ENCODE measurements at places on chromosomes 4 and X. TPM values are rescaled to one million over a fixed set of nuclear protein-coding genes. Genes with fewer than 3 reads are reported as not detected.

The LGI2 gene
- 4.6 TPM for total RNA-seq

The TMEM255A gene
- 0.70 TPM for total RNA-seq

The NPY1R gene
- 0.49 TPM for total RNA-seq

The PGM2 gene
- 28.7 TPM for total RNA-seq

The HAND2 gene
- not detected for total RNA-seq

The ARHGEF6 gene
- 2.7 TPM for total RNA-seq

The SLC35A2 gene
- 20.0 TPM for total RNA-seq

The IL2RG gene
- not detected for total RNA-seq

The BMX gene
- not detected for total RNA-seq

DNA sequence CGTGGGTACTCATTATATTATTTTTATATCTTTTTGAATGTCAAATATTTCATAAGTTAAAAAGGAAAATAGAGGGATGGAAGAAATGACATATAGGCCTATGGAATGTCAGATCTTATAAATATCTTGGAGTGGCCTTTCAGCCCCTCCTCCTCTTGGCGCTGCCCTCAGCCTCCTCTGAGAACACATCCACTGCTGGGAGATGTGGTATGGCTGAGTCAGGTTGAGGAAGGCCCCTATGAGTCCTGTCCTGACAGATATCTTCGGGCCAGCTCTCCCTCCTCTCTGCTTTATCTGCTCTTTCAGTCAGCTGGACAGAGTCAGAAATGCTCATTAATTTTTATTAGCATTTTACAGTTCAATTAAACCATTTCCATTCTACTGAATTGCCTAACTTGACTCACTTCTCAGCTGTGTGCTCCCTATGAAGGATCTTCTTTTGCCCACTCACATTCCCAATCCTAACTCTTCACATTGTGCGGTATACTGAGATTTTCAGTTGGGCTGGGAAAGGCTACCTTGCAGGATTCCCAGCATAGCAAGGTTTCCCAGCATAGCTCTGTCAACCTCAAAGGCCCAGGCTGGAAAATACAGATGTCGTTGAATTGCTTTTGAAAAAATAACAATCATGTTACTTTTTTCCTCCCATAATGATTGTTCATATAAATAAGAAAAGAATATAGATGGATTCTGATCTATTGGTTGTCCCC lies 128.0 kb downstream of the ARHGEF9 start:
- DNase-seq, result no peak

GRCh38 chrX:104679175-104679574 lies 113.2 kb downstream of the IL1RAPL2 start:
- DNase-seq, result no peak

DNA sequence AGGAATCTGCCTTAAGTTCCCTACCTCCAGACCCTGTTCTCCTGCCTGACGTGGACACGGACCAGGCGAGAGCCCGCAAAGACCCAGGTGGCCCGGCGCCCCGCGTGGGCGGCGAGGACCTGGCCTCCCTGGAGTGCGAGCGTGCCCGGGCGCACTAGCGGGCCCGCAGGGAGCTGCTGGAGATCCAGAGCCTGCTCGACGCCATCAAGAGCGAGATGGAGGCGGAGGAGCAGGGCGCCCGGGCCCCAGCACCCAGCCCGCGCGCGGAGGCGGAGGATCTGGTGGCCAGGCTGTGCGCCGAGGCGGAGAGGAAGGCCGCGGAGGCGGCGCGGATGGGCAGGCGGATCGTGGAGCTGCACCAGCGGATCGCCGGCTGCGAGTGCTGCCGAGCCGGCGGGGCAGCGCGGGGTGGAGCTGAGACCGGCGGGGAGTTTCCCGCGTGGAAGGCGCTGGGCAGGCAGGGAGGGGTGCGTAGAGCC lies 18.2 kb downstream of the MRFAP1 start:
- no peak for DNase-seq

GRCh38 chr4:155321006-155321405 lies 55.8 kb downstream of the MAP9 start:
- DNase-seq, result no peak

DNA sequence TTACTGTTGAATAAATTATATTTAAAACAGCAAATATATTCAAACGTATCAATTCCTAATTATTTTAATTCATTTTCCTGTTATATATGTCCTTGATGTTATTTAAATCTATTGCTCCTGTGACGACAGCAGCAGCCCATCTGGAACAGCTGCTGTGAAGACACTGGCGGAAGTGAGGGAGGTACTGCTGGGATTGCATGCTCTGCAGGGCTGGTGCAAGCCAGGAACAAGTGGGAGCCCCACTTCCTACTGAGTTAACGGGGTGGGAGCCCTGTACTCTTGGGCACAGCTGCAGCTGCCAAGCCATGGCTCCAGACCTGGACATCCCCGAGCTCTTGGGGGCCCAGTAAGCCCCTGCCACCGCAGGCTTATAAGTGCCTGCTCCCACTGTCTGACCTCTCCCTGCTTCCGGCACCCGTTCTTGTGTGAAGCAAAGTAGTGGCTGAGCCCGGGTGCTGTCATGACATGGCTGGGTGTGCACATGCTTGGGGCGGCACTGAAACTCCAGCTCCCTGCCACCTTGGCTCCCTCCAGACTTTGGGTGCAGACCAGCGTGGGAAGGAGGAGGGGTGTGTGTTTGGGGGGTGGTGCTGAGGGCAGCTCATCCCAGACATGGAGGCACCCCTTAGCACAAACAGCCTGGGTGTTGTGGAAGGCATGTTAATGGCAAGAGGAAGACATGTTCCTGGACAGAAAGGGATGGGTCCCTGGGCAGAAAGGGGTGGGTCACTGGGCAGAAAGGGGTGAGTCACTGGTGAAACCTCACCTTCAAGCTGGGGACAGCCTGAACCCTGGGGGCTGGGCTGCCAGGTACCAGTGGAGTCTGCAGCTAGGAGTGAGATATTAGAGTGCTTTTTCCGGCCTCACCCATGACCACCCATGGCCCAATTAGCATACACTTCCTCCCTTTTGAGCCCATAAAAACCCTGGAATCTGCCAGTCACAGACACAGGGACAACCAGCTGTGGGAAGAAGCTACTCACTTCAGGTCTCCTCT lies 1981.3 kb upstream of the IGFBP7 start:
- no peak for DNase-seq

GRCh38 chr4:90357117-90357710 lies 230.0 kb downstream of the CCSER1 start:
- no peak for DNase-seq

GRCh38 chrX:35829501-35829900 lies 31.4 kb downstream of the MAGEB16 start:
- no peak for DNase-seq

GRCh38 chrX:85963736-85964135 lies 83.6 kb downstream of the CHM start:
- no peak for DNase-seq

DNA sequence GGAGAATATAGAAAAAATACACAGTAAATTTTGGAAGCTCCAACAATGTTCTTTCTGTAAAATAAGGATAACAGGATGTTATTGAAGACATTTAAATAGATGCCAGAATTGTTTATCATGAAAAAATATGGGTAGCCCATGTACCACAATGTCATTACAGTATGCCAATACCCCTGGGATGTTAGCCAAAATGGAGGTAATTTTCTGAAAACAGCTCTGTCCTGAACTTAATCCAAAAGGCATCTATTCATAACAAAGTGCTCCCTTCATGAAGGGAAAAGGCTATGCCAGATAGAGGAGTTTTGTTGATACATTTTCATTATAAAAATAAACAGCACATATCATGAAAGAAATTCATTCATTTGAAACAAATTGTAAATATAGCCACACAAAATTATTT lies 1902.6 kb upstream of the AGA start:
- no peak for DNase-seq

GRCh38 chr4:151173871-151174270 lies 74.4 kb downstream of the RPS3A start:
- DNase-seq, result no peak

- no peak for DNase-seq
Observed at GRCh38 chr4:78624048-78624447, 72.5 kb downstream of the ANXA3 start.

DNA sequence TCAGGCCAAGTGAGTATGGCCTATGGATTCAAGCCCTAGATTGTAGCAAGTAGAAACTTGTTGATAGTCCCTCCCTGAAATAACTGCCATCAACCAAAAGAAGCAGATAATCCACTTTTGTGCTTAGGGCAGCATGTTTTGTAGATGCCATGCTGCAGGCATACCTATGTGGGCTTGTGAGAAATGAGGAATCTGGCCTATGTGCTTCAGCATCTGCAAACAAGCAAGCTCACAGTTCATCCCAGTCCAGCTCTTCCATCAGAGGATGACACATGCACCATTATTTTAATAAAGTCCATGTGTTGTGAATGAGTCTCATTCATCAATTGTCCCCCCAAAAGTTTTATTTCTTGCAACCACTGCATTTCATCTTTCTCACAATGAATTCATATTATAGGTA lies 421.9 kb upstream of the DIPK2B start:
- no peak for DNase-seq

DNA sequence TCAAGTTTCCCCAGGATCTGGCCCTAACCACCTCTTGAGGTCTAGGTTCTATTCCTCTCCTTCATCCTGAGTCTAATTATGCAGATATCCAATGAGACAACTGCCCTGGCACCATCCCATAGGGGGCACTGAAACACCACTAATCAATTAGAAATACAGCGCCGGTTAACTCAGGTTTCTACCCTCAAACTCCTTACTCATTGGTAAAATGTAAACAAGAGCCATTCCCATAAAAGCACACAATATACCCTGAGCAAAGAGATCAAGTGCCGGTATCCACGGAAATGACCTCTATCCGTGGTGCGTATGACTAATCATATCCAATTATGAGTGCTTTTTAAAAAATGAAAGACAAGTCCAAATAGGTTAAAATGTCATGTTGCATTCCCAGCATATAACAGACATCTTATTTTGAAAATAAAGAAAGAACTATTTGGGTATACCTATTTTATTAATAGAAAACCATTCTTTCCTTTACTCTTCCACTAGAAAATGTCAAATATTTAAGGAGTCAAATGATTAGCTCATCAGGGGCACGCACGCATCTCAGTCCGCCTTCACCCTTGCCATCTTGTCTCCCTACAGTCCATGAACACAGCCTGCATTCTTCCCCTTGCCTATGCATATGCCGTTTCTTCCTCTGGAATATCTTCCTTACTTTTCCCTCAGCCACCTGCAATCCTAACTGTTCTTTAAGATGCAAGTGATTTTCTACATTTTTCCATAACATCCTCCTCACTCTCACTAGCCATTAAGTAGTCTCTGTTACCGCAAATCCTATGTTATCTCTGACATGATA lies 141.1 kb downstream of the MAML3 start:
- DNase-seq, result no peak

- no peak for DNase-seq
Observed at GRCh38 chrX:72029483-72030411, 102.0 kb downstream of the RTL5 start.

DNA sequence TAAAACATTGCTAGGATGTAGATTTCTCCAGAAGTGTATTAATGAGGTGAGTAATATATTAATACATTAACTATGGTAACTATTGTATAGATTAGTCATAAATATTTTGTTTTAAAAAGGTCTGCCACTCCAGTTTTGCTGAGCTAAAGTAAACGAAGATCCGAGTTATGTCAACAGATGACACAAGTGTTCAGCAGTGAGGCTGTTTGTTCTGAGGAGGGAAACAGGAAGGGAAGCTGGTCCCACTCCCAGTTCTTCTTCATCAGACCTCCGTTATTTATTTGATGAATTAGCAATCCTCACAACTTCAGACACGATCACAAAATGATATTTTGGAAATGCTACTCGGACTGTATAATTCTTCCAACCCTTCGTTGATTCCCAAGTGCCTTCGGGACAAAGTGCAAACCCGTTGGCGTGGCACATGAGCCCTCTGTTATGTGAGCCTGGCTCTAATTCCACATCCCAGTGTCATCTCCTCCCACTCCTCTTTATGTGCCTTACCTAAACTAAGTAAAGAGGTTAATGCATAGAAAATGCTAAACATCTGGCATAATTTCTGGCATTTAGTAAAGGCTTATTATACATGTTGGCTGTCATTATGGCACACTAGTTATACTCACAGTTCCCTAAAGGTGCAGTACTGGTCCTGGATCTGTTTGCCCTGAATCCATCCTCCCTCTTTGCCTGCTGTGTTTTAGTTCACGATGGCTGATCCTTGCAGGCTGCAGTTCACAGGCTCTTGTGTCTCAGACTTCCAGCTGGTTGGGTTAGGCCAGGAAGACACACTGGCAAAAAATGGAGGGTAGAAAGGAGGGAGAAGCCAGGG lies 190.6 kb upstream of the LNX1 start:
- DNase-seq, result no peak

DNA sequence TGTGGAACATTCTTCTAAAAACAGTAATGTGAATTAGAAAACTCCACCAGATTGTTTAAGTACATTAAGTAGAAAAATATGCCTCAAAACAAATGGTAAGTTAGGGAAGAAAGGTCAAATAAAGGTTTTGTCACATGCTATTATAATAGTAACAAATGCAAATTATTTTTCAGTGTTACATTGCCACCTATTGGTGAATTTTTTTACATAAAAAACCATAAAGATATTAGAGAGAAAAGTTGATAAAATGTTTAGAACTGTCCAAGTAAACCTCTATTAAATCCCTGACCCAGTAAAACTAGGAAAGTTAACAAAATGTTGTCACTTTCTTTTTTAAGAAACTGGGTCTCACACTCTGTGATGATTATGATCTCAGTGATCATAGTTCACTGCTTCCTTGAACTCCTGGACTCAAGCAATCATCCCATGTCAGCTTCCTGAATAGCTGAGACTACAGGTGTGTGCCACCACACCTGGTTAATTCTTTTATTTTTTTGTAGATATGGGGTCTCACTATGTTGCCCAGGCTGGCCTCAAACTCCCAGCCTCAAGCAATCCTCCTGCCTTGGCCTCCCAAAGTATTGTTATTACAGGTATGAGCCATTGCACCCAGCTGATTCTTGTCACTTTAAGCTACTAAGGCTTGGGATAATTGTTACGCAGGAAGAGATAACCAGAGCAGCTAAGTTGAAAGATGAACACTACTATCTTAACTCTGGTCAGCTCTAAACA lies 157.6 kb downstream of the ATRX start:
- DNase-seq, result no peak

DNA sequence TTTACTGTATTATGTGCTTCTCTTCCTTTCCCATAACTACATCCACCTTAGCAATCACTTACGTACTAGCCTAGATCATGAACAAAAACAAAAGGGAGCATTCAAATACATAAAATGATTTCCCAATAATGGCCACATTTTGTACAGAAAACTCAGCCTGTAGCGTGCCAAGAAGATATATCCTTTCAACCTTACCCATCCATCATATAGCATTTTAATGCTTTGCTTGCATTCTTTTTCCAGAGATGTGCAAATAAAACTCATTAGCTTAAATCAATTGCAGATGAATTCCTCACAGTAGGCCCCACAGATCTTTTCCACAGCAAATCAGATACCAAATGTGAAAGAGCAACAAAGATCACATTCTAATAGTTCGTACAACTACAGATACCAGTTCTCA lies 20.8 kb downstream of the GRSF1 start:
- DNase-seq, result no peak

GRCh38 chr4:61958591-61958990 lies 758.5 kb downstream of the ADGRL3 start:
- DNase-seq, result no peak

- no peak for DNase-seq
Observed at GRCh38 chr4:99640676-99641075, 17.0 kb downstream of the C4orf54 start.

Measured in neural crest cell (in vitro differentiated cells).